Stimulated activated CD4-positive, alpha-beta T cell treated with anti-CD3 and anti-CD28 coated beads, Interleukin-2, amount 100 ng/mL, for 48 hours (primary cell): ENCODE measurements at places on chromosomes 6 and 20.

GRCh38 chr6:21604081-21604480 lies 10.5 kb downstream of the SOX4 start:
- no peak for DNase-seq

- DNase-seq = no peak
Observed at GRCh38 chr20:9011121-9011520, 57.8 kb upstream of the PLCB4 start.

- DNase-seq = no peak
Observed at GRCh38 chr6:156816505-156816904, 39.3 kb downstream of the ARID1B start.

DNA sequence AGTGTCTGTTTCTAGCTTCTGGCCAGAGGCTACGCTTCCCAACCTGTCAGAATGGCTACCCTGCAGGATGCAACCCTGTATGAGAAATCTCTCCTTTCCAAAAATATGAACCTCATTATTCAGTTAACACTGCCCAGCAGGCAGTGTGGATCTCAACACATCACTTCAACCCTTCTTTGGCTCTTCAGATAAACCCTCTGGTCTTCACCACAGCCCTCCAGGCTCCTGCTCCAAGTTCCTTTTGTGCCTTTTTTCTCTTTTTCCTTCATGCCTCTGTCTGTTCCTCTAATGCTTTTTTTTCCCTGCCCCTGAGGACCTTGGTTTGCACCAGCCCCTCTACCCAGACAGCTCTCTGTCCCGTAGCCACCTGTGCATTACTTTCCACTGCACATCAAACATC lies 207.4 kb downstream of the MYLK4 start:
- DNase-seq = no peak

DNA sequence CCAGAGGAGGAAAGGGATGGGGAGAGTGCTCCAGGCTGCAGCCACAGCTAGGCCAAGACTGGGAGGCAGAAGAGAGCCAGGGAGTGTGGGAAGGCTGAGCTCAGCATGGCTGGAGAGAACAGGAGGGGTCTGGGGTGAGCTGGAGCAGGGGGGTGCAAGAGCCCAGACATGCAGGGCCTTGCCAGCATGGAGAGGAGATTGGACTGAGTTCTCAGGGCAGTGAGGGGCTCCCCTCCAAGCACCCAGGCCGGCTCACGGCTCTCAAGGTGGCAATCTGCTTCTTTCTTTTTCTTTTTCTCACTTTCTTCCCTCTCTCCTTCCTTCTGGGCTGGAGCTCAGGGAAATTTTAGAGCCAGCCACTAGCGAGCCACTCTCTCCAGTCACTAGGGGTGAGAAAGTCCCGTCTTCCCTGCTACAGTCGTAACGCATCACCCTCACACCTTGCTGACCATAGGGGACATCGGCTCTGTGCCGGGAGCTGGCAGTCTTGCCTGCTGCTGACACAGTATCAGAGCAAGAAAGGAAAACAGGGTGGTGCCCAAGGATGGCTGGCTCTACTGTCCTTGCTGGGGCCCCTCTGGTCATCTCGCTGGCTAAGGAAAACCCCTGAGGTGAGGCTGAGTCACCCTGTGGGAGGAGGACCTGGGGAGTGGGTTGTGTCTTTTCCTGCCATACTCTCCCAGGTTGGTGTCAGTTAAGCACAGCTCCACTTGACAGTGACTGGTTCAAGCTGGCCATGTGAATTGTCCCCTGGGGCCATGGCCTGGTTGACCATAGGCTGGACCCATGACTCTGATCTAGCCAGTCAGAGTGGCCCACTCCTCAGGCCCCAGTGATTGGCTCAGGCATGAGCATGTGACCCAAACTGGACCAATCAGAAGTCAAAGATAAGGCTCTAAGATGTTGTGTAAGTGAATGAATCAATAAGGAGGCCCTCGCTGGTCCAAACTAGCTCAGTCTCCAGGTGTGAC lies 135.1 kb upstream of the PMEPA1 start:
- DNase-seq = no peak

DNA sequence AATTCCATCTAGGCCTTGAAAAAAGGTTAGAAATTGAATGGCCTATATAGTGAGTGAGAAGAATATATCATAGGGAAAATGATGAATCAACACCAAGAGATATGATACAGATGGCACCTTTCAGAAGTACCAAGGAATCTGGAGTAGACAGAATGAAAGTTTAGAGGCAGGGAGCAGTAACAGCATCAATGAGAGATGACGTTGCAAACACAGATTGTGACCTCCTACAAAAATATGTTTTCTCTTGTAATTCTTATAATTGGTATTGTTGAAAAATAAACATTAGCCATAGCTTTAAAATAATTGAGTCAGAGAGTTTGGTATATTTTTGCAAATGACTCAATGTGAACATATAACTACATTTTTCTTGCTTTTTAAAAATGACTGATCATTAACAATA lies 1223.1 kb upstream of the GJE1 start:
- DNase-seq = no peak

DNA sequence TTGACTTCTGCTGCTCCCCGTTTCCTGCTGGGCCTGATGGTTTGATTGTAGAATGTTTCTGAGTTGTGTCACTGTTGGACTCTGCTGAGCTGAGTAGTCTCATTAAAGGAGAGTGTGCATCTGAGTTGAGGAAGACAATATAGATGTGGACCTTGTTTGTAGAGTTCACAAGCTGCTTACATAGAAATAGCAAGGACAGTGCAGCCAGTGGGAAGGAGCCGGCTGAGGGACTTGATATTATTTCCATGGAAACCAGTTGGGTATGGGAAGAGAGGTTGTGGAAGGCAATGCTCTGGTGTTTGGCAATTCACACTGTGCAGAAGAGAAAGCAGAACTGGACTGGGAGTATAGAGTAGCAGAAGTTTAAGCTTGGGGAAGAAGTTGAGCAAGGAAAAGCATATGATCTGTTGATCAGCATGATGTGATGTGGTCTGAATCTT lies 14.8 kb downstream of the IGF2R start:
- no peak for DNase-seq

GRCh38 chr6:57221191-57221935 lies 744 bp downstream of the RAB23 start:
- DNase-seq = peak; percentile 43

- no peak for DNase-seq
Observed at GRCh38 chr20:49505518-49505917, 23.1 kb upstream of the KCNB1 start.

DNA sequence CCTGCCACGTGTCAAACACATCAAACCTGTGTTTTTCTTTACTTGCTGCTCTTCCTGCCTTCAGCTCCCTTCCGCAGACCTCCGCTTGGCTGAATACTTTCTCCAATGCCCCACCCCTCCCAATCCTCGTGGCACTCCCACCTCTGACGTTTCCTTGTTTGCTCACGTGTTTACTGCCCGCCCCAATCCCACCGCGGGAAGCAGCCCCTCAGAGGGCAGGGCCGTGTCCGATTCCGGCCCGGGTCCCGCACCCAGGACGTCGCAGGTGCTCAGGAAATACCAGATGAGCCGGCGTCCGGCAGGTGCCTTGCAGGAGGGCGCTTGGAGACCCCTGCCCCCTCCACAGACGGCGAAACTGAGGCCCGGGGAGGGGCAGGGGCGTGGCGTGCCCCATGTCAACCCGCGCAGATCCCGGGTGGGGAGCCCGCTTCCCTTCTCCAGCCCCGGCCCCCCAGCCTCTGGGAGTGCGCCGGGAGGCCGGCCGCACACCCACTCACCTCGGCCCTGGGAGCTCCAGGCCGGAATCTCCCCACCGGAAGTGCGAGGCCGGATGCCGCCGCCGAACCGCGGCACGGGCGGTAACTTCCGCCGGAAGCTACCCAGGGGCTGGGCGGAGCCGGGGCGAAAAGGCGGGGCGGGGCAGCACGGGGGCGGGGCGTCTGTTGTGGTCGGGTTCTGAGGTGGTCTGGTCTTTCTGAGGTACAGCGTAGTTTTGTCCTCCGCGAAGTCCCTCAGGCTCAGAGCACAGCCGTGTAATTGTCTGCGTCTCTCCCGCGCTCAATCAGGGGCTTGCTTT lies 42.3 kb downstream of the ELMO2 start:
- peak; percentile 81 for DNase-seq

DNA sequence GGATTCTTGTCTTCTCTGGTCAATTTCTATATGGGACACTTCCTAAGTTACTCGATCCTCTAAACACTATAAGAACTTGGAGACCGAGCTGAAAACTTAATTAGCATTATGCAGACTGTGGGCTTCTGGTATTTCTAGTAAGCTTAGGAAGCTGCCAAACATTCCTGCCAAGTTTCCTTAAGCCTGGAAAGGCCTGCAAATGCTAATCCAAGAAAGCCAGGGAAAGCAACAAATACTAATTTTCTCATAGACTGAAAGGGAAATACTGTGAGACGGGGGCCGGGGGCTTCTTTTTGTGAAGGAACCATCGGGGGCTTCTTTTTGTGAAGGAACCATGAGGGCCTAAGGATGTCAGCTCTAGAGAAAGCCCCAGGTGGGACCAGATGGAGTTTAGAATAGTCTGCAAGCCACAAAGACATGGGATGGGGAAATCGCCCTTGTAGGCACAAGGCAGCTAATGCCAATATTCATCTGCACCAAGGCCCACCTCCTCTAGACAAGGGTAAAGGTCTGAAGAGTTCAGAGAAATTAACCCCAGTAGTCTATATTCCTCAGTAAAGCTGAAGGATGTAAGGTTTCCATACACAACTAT lies 332.4 kb upstream of the PRDM1 start:
- DNase-seq = no peak

- DNase-seq = no peak
Observed at GRCh38 chr20:46423882-46424482, 17.6 kb upstream of the ELMO2 start.

DNA sequence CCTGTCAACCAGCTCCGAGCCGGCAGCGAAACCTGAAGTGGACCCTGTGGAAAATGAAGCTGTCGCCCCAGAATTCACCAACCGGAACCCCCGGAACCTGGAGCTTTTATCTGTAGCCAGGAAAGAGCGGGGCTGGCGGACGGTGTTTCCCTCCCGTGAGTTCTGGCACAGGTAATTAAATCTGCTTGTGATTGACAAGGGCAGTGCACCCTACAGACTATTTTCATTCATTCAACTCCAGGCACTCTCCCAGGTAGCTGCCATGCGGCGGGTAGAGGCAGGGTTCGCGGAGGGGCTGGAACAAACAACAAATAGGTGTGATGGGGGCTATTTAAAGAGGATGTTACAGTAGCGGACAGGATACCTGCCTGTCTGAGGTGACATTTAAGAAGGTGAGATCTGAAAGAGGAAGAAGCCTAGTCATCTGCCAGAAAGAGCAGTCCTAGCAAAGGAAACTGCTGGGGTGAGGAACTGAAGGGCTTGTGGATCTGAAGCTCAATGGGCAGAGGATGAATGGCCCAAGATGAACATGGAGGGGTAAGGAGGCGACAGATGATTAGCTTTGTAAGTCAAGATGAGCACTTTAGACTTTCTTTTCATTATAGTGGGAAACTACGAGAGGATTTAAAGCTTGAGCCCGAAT lies 810 bp downstream of the MRPL18 start:
- no peak for DNase-seq

DNA sequence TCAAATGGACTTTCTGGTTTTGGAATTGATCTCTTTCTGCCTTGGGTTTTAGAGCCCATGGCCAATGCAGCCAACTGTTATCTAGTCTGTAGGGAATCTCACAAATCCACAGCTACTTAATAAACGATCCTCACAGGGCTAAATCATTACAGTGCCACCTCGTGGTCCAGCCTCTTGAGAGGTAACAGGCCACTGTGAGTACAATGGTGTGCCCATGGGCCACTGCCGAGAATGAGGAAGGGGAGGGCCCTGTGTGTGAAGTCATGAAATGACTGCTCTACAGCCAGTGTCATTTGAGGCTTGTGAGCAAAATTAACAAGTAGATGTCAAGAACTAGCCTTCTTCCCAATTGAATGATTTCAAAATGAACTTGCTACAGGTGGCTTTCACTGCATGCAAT lies 54.3 kb upstream of the GMPR start:
- no peak for DNase-seq
